ENCODE measurements at places on chromosomes 7 and 10.

DNA sequence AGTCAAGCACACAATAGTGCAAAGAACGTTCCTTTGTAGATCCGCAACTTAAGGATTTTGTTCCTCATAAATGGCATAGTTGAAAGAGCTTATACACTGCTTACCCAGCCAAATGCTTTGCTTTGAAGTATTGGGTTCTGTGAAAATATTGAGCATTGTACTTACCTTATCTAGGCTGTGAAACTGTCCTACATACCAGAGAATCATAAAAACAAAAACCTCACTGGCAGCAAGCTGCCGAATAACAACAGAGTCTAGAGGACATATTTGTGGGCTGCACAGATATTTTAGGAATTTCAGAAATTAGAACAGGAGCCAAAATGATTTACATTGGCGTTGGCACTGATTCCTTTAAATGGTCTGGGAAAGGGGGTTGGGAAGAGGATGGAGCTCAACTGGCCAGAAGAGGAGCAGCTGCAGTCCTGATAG lies 174.8 kb downstream of the RTKN2 start:
- DNase-seq: no peak

GRCh38 chr10:44995914-44996669 lies 4.6 kb upstream of the ZNF22 start:
- DNase-seq: no peak

GRCh38 chr10:114498413-114499111 lies 94.3 kb upstream of the AFAP1L2 start:
- no peak for DNase-seq

- no peak for DNase-seq
These were observed 10.5 kb downstream of the CRCP start for GRCh38 chr7:66125052-66125694.

- no peak for DNase-seq
These were observed 5.7 kb upstream of the GNAI1 start for GRCh38 chr7:80128918-80129317.

DNA sequence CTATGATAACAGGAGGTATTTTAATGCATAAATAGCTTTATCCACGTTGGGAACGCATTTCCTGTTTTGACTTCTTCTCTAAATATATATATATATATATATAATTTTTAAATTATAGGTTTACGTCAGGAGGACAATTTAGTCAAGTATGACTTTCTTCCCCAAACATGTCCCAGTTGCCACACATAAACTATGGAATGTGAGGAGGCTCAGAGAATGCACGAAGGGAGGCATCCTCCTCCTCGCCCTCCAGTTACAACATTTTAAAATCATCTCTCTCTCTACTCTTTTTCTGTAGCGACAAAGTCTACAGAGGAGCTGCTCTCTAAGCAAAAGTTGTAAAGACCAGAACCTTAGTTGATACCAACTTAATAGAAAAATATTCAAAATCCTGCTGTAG lies 106.9 kb upstream of the LYZL1 start:
- DNase-seq: no peak

GRCh38 chr10:79222186-79222585 lies 125.1 kb upstream of the PPIF start:
- no peak for DNase-seq

DNA sequence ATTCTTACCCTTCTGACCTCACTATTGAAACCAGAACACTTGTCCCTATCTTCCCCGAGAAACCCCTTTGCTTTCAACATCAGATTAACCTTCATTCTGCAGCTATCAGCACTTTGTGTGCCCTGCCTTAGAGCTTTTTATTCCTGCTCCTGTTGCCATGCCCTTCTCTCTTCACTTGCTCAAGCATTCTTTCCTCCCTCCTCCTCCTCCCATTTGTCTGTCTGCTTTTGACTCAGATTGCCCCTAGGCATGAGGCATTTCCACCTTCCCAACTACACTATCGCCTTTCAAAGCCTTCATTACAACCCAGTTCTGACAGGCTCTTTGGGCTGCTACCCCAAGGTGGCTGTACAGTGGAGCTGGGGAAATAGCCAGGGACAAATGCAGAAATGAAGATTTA lies 143.3 kb downstream of the SLC25A13 start:
- DNase-seq: no peak

- no peak for DNase-seq
These were observed 166.5 kb upstream of the RHEB start for GRCh38 chr7:151686016-151686766.

GRCh38 chr10:45471059-45471458 lies 97.0 kb downstream of the ALOX5 start:
- DNase-seq: no peak

DNA sequence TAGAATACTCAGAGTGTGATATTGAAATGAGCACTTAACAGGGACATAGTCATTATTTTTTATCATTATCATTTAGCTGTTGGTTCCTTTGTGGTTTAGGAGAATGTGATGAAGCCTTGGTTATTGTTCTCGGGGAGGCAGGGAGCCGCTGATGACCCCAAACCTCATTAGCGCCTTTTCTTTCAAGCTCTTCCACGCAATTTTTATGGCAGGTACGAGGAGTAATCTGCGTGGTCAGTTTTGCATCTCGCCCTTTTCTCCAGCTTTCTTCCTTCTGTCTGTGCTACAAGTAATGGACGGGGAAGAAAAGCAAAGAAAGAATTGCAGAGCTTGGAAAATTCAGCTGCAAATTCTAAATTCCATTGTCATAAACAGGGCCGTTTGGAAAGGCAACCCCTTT lies 338.4 kb downstream of the GLRX3 start:
- no peak for DNase-seq

- DNase-seq: no peak
These were observed 4.2 kb upstream of the MAFK start for GRCh38 chr7:1526271-1526754.

GRCh38 chr10:2471811-2472210 lies 595.5 kb upstream of the PFKP start:
- DNase-seq: no peak

DNA sequence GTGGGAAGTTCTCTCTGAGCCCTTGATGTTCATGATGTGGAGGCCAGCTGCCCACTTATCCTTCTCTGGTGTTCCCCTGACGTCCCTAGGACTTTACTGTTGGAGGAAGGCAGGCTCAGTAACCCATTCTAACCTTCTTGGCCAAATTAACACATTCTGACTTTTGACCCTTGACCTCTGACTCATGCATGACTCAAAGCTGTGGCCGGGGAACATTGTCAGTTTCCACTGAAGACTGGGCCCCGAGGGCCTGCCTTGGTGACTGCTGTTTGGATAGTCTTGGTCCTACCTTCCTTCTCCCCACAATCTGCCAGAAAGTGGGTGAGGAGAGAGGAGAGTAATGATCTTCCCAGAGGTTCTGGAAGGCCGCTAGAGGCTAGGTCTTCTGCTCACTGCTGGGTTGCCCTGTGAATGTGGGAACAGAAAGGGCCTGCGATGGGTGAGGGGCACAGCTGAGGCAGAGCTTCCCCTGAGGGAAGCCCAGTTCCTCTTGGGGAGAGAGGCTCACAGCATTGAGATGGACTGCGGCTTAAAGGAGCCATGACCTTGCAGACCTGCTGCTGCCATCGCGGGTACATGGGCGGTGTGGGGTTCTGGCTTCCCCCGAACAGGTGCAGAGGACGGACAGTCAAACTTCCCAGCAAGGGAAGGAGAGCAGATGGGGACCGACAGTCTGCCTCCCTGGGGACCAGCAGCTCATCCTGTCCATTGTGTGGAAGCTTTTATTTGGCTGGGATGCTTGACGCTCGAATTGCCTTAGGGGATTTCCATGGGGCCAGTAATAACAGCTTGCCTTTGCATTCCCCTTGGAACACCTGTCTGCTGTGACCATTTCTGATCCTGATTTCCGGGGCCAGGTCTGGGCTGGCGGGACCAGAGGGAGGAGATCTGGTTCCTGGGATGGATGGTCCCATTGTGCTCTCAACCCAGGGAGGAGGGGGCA lies 43.8 kb downstream of the ADAMTS14 start:
- peak; percentile 48 for DNase-seq

DNA sequence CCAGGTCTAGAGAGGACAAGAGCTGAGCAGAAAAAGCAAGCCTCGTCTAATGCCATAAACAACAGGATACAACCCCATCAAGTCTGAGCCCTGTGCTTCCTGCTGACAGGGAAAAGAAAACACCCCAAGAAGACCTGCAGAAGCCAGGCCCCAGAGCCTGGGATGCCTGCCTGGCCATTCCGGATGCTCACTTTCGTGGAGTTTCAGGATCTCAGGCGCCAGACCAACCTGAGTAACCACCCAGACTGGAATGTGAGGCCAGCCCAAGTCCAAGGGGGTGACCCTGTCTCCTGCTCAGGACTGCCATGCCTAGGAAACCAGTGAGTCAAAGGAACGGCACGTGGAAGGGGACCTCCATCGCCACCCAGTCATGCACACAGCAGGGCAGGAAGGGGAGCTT lies 74.3 kb downstream of the PLXNA4 start:
- DNase-seq: no peak

GRCh38 chr7:104963991-104964385 lies 50.0 kb upstream of the KMT2E start:
- DNase-seq: no peak

GRCh38 chr7:78605119-78605518 lies 806.5 kb downstream of the PHTF2 start:
- no peak for DNase-seq

DNA sequence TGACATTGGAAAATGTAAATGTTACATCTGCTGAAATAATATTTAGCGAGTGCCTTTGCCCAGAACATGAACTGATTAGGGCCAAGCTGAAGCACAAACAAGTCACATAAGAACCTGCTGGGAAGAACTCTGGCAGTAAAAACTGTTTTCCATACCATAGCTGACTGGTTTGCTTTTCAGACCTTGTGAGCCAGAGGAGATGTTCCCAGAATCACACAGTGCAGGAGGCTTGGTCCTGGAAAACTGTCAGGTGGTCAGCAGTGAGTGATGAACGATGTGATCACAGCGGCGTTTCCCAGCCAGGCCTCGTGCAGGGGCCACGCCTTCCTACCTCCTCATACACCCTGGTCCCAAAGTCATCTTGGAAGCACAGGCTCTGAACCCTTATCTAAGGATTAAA lies 164.2 kb upstream of the EEPD1 start:
- DNase-seq: no peak

DNA sequence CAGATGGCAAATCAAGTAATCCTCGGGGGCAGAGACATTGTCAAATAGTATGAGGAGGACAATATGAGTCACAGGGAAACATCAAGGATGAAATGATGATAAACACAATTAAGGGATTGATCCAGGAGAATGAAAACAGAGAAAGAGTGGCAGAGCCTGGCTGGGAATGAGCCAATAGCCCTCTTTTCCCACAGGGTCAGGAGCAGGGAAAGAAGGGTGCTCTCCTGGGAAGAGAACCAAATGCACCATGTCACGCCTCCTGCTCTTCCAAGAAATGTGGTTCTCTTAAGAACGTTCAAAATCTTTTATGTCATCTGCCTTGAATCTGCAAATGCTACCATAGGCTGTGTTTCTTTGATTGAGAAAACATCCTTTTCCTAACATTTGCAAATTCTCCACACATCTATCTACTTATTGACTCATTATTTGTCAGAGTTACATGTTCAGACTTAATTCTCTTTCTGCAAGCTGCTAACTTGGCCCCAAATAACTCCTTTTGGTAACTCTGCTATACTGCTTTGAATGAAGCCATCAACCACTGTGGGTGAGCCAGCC lies 50.6 kb downstream of the HIPK2 start:
- DNase-seq: no peak

- DNase-seq: peak; percentile 9
These were observed 48.7 kb upstream of the PPP1R3C start for GRCh38 chr10:91681361-91682276.
